ENCODE measurements at places on chromosomes 12 and 14.

GRCh38 chr12:1502379-1502720 lies 92.0 kb downstream of the FBXL14 start:
- no peak for DNase-seq

DNA sequence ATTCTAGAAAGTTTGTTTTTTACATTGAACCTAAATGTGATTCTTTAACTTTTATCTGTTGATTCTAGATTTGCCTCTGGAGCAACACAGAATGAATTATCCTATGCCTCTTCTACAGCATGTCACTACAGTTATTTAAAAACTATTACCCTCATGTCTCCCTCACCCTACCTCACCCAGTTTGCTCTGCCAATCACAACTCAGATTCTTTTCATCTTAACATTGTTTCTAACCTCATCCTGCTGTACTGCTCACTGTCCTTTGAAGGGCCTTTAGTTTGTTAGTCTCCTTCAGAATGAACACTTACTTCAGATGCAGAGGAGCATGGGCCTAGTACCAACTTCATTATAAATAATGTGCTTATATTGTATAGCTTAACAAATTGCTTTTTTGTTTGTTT lies 21.5 kb downstream of the YLPM1 start:
- no peak for DNase-seq

DNA sequence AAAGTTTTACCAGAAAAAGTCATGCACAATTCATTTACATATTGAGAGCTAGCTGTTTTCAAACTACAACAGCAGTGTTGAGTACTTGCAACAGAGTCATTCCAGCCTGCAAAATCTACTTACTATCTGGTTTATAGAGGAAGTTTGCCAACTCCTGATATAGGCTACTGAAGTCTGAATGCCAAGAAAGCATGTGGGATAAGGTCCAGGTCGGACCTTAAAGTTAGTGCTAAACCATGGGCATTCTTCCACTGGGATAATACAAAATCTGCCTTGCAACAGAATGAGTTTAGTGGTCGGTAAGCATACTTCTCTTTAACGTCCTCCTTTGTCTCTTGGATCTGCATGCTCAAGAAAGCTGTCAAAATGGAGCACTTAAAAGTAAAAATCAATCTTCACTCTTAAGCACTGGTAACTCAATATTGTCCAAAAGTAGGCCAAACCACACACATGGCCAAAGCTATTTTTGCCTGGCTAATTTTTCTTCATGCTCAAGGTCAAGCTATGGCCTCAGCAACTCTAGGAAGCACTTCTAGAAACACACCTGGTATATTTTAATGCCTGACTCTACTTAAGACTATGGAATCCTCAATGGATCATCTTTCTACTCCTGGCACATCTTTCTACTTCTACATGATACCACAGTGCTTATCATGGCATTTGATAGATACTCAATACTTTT lies 364.9 kb upstream of the KITLG start:
- DNase-seq: no peak

- no peak for DNase-seq
Measured at GRCh38 chr12:118398940-118399339, 22.6 kb downstream of the SUDS3 start.

DNA sequence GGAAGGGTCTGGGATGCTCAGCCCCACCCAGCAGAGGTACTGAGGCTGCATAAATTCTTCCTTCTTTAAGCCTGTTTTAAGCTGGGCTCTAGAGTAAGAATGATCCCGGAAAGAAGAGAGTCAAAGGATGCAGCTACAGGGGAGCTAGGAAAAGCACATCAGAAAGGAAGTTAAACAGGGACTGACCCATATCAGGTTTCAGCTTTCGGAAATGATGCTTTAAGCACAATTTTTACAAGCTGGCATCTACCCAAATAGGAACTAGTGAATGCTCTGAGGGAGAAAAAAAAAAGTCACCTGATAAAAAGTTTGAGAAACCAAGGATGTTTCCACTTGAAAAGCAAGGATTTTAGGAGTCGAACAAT lies 22.0 kb downstream of the TSPAN8 start:
- no peak for DNase-seq

DNA sequence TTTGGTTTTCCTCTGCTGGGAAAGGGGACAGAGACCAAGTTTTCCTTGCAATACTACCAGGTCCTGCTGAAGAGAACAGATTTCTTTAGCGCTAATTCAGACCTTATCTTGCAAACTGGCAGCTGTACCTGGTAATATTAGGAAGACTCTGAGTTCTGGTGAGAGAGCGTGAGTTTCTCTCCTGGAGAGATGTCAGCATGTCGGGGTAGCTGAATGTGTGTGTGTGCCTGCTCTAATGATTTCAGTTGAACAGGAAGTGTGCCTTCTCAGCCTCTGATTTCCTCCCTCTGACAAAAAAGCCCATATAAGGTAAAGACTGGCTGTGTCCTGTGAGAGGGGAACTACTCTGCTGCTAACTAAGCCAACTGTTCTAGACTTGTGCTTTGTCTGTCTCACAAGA lies 10.3 kb upstream of the ERP27 start:
- peak; percentile 12 for DNase-seq

- no peak for DNase-seq
Measured at GRCh38 chr12:91805031-91805430, 340.6 kb downstream of the BTG1 start.

DNA sequence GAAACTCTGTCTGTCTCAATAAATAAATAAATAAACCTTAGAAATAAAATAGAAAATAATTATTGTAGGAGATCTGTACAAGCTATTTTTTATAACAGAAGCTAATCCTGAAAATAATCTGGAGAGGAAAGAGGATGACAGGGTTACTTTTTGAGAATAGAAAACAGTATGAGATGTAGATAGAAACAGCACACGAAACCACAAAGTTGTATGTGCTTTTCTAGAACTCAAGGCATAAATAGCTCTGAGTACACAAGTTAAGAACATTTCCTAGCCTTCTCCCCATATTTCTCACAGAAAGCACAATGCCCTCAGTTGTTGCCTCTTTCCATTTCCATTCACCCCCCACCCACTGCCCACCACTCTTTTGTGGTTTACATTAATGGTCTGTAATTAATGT lies 35.7 kb downstream of the SLC38A4 start:
- no peak for DNase-seq

- no peak for DNase-seq
Measured at GRCh38 chr14:67933266-67933665, 113.7 kb downstream of the RAD51B start.

DNA sequence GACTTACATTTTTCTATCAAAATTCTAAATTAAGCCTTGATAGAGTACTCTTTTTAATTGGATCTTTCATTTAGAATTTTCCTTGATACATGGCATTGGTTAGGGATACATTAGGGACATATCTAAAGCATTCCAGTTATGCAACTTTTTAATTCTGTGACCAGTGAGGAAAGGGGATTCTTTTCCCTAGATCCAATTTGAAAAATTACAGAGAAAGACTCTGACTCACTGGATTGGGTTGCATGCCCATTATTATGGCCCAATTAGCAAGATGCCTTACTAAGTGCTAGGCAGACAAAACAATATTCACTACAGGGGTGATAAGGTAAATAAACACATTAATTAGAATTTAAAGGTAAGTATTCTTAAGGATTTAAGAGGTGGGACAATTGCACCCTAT lies 5.2 kb upstream of the RAD52 start:
- DNase-seq: no peak

GRCh38 chr12:110688446-110689280 lies at the start of gene HVCN1:
Gene HVCN1, minus strand, starts transcription at chr12:110689115. Its CDS starts 5,870 bp downstream, at chr12:110683245.
- no peak for DNase-seq

DNA sequence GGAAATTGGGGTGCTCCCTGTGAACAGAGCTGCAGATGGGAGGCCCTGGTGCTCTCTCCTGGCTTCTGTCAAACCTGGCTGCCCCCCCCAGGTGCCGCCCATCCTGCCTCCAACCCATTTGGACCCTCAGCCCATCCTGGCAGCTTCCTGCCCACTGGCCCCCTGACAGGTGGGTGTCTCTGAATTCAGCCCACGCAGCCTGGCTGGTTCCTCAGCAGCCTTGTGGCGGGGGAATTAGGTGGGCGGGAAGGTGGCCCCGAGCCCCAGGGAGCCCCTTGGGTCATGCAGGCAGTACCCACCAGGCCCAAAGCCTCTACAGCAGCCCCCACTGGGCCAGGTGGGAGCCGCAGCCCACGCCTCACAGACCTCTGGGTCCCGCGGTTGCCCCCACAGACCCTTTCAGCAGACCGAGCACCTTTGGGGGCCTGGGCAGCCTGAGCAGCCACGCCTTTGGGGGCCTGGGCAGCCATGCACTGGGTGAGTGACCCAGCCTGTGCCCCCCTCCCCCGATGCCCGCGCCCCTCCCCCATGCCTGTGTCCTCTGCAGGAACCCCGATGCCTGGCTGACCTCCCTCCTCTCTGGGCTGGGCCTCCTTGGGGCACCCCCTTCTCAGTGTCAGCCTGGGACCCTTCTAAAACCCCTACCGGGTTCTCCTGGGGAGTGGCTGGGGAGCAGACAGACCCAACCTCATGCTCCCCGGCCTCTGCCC lies 28.9 kb downstream of the LRCOL1 start:
- no peak for DNase-seq

DNA sequence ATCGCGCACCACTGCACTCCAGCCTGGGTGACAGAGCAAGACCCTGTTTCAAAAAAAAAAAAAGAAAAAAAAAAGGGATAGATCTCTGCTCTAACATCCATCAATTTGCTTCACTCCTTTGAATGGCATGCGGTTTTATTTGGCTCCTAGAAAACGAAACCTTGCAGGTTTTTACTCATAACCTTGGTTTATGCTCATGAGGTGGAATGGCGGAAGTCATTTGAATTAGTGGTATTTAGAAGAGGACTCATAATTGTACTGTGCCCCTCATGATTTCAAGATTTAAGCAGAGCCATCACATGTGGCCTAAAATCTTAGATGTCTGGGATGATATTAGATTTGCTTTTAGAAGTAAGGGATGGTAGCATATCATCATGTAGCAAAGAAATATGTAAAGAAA lies 29.4 kb downstream of the RBMS2 start:
- DNase-seq: no peak

DNA sequence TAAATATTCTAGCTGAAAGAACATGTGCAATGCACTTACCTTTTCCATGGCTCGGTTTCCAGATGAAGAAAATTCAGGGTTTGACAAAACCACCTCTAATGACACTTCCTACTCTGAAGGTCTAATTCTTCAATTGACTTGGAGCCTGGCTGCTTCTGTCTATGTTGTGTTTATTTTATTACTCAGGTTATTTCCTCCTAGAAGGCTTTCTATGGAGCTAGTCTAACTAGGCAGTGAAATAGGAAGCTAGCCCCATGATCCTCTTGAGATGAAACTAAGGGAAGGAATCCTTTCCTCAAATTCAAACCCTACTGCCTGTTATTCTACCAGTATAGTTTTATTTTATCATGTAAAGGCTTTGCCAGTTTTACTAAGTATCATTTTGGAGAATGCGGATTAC lies 20.9 kb upstream of the IFNG-AS1 start:
- DNase-seq: no peak

- no peak for DNase-seq
Measured at GRCh38 chr14:99047441-99048031, 224.5 kb downstream of the BCL11B start.

GRCh38 chr12:42270596-42270995 lies 32.5 kb upstream of the YAF2 start:
- no peak for DNase-seq

- no peak for DNase-seq
Measured at GRCh38 chr14:40252817-40253447, 820.7 kb upstream of the FBXO33 start.

- no peak for DNase-seq
Measured at GRCh38 chr14:41986700-41987099, 380.0 kb downstream of the LRFN5 start.

DNA sequence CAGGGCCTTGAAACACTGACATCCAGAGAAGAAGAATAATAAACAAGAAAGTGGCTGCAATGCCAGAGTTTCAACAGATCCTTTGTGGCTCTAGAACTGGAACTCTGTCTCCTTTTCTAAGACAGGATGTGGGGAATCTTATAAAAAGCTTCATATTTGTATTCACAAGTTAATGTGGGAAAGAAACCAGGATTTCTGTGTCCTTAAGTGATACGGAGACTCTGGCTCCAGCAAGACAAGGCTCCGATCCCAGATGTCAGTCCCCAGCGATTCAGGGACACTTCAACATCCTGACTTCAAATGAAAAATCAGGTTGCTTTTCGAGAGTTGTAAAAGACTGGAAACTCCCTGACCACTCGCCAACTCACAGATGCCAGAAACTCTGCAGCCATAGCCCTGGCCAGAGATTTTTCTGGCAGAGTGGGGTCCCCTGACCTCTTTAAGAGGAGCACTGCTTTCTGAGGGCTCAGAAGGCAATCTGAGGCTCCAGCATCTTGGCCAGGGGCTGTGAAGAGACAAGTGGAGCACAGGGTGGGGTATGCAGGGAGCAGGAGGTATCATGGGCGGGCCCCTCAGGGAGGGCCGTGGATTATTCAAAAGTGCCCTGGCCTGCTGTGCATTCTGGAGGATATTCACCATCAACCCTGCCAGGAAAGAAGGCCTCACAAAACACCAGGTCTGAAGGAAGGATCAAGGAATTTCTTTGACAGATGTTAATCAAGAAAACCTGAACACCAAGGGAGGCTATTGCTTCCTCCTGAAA lies 53.3 kb downstream of the TMX1 start:
- no peak for DNase-seq

All from erythroblast (primary cell).